Left lung (tissue), 14 donors: ENCODE measurements at places on chromosomes 3 and 15. TPM values are rescaled to one million over a fixed set of nuclear protein-coding genes. Genes with fewer than 3 reads are reported as not detected.

GRCh38 chr3:38837358-38837757 is 21.3 kb upstream of the SCN10A start:
- no peaks in the 10 kb centered on the region for H3K27me3 ChIP-seq
- H3K27ac ChIP-seq, result no peak overlapping the region
- no peaks in the 10 kb centered on the region for H3K4me1 ChIP-seq
- H3K4me3 ChIP-seq, result no peak overlapping the region

EPB42 gene
- not detected for total RNA-seq

GRCh38 chr3:178901204-178901603 is 170.4 kb downstream of the ZMAT3 start:
- no peak overlapping the region for H3K27ac ChIP-seq
- no peak overlapping the region for H3K4me3 ChIP-seq
- no peaks in the 10 kb centered on the region for H3K4me1 ChIP-seq
- H3K36me3 ChIP-seq, result no peaks in the 10 kb centered on the region
- no peaks in the 10 kb centered on the region for H3K27me3 ChIP-seq

GRCh38 chr15:91936182-91936775 is 82.8 kb downstream of the SLCO3A1 start:
- no peaks in the 10 kb centered on the region for H3K27me3 ChIP-seq
- H3K27ac ChIP-seq, result no peak overlapping the region
- H3K4me3 ChIP-seq, result no peak overlapping the region
- no peak for DNase-seq

FAM81A gene
- 1.9 TPM for total RNA-seq

GRCh38 chr3:122377975-122378374 is 5.1 kb downstream of the MIX23 start:
- DNase-seq, result no peak
- H3K36me3 ChIP-seq, result no peaks in the 10 kb centered on the region
- H3K4me1 ChIP-seq, result peaks cover 3% of the 10 kb centered on the region
- no peaks in the 10 kb centered on the region for H3K27me3 ChIP-seq
- no peak overlapping the region for H3K27ac ChIP-seq
- H3K4me3 ChIP-seq, result no peak overlapping the region

- DNase-seq, result no peak
- H3K36me3 ChIP-seq, result no peaks in the 10 kb centered on the region
- no peak overlapping the region for H3K27ac ChIP-seq
- no peaks in the 10 kb centered on the region for H3K27me3 ChIP-seq
- peaks cover 30% of the 10 kb centered on the region for H3K4me1 ChIP-seq
Measured at GRCh38 chr3:27535809-27536392, 51.7 kb upstream of the SLC4A7 start.

EPHA6 gene
- 0.26 TPM for total RNA-seq

- no peaks in the 10 kb centered on the region for H3K27me3 ChIP-seq
- no peaks in the 10 kb centered on the region for H3K36me3 ChIP-seq
- H3K4me1 ChIP-seq, result no peaks in the 10 kb centered on the region
- H3K27ac ChIP-seq, result no peak overlapping the region
- no peak for DNase-seq
- H3K4me3 ChIP-seq, result no peak overlapping the region
Measured at GRCh38 chr15:86611417-86612040, 531.9 kb downstream of the AGBL1 start.

DNA sequence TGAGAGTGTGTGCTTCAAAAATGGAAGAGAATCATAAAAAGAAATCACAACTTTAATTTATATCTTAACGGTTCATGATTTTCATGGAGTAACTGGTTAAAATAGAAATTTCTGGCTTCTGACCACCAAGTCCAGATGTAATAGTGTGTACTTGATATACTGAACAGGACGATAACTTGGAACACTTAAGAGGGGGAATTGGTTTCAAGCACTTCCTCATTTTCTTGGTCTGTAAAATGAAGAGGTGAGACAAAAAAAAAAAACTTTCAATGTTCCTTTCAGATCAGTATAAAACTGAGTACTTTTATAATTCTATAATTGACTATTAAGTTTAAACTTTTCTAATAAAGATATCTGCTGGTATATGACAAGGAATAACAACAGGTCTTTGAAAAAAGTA is 64.0 kb upstream of the TRA2B start:
- H3K36me3 ChIP-seq, result no peaks in the 10 kb centered on the region
- H3K4me3 ChIP-seq, result no peak overlapping the region
- DNase-seq, result no peak

DNA sequence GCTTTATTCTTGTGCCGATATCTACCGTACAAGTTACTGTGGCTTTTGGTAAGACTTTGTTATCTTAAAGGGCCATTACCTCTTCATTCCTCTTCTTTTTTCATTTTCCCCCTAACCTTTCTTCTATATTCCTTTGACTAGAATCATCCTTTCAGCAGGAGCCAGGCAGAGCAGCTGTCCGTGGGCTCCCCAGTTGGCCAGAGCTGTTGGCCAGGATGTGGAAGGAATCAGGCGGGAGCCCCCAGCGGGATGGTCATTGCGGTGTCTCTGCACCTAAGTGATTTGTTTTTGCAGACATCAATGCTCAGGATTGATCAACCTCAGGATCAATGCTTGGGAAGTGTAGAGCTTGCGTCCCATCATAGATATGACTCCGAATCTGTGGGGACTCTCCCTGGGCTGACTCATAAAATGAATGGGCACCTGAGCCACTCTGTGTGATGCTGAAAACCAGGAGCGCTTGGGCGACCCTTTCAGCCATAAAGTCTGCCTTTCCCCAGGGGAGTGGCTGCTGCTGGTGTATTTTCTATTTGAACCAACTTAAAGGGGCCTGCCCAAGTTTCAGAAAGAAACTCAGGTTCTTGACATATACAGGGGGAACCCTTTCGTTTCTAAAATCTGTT is 21.7 kb downstream of the APBA2 start:
- H3K27ac ChIP-seq, result no peak overlapping the region
- H3K36me3 ChIP-seq, result no peaks in the 10 kb centered on the region
- DNase-seq, result no peak
- H3K4me1 ChIP-seq, result no peaks in the 10 kb centered on the region

DNA sequence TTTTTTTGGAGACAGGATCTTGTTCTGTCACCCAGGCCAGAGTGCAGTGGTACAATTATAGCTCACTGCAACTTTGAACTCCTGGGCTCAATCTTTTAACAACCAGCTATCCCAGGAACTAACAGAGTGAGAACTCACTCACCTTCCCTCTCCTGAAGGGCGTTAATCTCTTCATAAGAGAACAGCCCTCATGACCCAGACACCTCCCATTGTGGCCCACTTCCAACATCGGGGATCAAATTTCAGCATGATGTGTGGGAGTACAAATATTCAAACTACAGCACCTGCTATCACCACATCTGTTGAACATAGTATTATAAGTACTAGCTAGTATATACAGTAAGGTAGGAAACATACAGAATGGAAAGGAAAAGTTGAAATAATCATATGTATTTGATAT is 132.5 kb downstream of the DOCK3 start:
- H3K36me3 ChIP-seq, result no peaks in the 10 kb centered on the region
- H3K4me3 ChIP-seq, result no peak overlapping the region
- peak; percentile 57 for DNase-seq
- H3K27me3 ChIP-seq, result no peaks in the 10 kb centered on the region

NTRK3 gene
- 4.1 TPM for total RNA-seq

PLA2G4D gene
- 0.08 TPM for total RNA-seq

ERICH6 gene
- total RNA-seq, result not detected

DNA sequence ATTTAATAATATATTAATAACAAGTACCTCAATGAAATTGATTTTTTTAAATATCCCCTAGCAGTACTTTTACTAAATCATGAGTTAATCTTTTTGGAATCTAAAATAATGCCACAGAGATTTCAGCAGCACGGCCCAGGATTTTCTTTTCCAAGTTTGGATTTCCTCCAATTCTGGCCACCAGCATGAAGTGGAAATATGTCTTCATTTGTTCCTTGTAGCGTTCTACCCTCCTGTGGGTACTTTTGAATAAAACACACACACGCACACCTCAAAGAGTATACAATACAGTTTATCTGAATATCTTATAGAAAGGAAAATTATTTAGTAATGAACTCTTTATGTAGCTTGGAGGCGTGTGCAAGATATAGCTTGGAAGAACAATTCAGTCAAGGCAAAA is 125.1 kb upstream of the STT3B start:
- H3K4me1 ChIP-seq, result no peaks in the 10 kb centered on the region
- H3K27ac ChIP-seq, result no peak overlapping the region
- DNase-seq, result no peak
- H3K27me3 ChIP-seq, result no peaks in the 10 kb centered on the region

DNA sequence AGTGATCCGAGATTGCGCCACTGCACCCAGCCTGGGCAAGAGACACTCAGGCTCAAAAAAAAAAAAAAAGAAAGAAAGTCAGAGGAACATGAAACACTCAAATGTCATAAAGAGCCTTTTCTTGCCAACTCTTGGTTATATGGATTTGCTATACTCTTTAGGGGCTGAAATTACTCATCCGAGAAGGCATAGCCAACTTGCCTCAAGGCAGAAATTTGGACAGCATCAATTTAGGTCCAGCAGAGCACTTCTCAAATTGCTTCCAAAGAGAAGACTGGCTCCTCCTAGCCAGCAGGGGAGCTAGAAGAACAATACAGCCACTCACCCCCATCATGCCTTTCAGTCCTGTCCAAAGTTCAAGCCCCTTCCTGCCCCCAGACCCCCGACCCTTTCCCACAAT is 43.8 kb downstream of the OSBPL10 start:
- no peak overlapping the region for H3K27ac ChIP-seq
- no peaks in the 10 kb centered on the region for H3K27me3 ChIP-seq
- no peak for DNase-seq
- no peaks in the 10 kb centered on the region for H3K36me3 ChIP-seq
- peaks cover 13% of the 10 kb centered on the region for H3K4me1 ChIP-seq

HYAL3 gene
- total RNA-seq, result 4.5 TPM

- H3K4me3 ChIP-seq, result no peak overlapping the region
- DNase-seq, result peak; percentile 28
- H3K27me3 ChIP-seq, result peaks cover 4% of the 10 kb centered on the region
- H3K4me1 ChIP-seq, result no peaks in the 10 kb centered on the region
Measured at GRCh38 chr3:170835336-170835735, 34.7 kb downstream of the RPL22L1 start.

- H3K36me3 ChIP-seq, result no peaks in the 10 kb centered on the region
- no peaks in the 10 kb centered on the region for H3K27me3 ChIP-seq
- H3K4me3 ChIP-seq, result no peak overlapping the region
Measured at GRCh38 chr15:59172289-59172901, 34.2 kb upstream of the LDHAL6B start.

GRCh38 chr15:50107591-50108408 is 11.2 kb downstream of the ATP8B4 start:
- peaks cover 60% of the 10 kb centered on the region for H3K4me1 ChIP-seq
- H3K36me3 ChIP-seq, result no peaks in the 10 kb centered on the region
- DNase-seq, result no peak
- no peaks in the 10 kb centered on the region for H3K27me3 ChIP-seq
- no peak overlapping the region for H3K4me3 ChIP-seq

DNA sequence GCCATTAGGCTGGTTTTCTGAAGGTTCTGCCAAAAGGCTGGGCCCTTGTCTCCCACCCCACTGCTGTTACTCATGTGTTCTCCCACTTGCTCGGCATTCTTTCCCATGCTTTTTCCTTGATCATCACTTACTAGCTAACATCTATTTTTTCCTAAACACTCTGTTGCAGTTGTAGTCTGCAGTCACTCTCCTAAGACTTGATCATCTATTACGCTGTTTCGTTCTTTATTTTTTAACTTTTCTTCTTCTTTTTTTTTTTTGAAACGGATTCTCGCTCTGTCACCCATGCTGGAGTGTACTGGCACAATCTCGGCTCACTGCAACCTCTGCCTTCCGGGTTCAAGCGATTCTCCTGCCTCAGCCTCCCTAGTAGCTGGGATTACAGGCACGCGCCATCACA is 176.3 kb downstream of the IGF1R start:
- DNase-seq, result no peak
- H3K27ac ChIP-seq, result no peak overlapping the region
- H3K4me1 ChIP-seq, result peaks cover 4% of the 10 kb centered on the region
- H3K36me3 ChIP-seq, result no peaks in the 10 kb centered on the region
- no peaks in the 10 kb centered on the region for H3K27me3 ChIP-seq

- no peak overlapping the region for H3K27ac ChIP-seq
- H3K27me3 ChIP-seq, result no peaks in the 10 kb centered on the region
- H3K4me3 ChIP-seq, result no peak overlapping the region
- H3K4me1 ChIP-seq, result no peaks in the 10 kb centered on the region
- no peaks in the 10 kb centered on the region for H3K36me3 ChIP-seq
Measured at GRCh38 chr15:23628612-23629233, 18.9 kb downstream of the MAGEL2 start.

HDC gene
- total RNA-seq, result 4.6 TPM

GRCh38 chr3:126261037-126261436 is 80.7 kb upstream of the ALDH1L1 start:
- DNase-seq, result peak; percentile 95
- H3K36me3 ChIP-seq, result no peaks in the 10 kb centered on the region
- no peak overlapping the region for H3K4me3 ChIP-seq
- H3K27me3 ChIP-seq, result no peaks in the 10 kb centered on the region
- no peak overlapping the region for H3K27ac ChIP-seq

GRCh38 chr15:51884517-51885236 is 55.2 kb downstream of the TMOD3 start:
- H3K4me3 ChIP-seq, result no peak overlapping the region
- H3K27me3 ChIP-seq, result no peaks in the 10 kb centered on the region
- peaks cover 19% of the 10 kb centered on the region for H3K4me1 ChIP-seq
- H3K36me3 ChIP-seq, result no peaks in the 10 kb centered on the region

DNA sequence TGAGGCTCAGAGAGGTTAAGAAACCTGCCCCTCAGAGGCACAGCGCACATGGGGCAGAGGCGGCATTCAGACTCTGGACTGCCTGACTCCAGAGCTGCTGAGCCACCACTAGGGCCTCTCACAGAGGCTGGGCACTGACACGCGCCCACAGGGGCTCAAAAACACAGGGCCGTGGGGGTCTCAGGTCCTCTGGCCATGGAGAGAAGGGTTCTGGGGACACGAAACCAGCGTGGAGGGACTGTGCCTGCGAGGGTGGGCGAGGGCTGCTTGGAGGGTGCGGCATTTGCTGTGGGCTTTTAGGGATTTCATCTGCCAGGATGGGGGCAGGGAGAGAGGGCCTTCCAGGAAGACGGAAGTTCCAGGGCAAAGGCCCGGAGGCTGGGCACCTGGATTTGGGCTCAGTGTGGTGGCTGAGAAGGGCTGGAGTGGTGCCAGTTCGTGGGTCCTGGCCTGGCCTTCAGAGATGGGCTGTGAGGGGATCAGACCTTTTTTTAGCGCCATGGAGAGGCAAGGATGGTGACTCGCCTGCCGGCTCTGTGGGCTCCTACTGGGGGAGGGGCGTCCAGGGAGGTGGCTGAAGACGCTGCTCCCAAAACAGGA is 69.6 kb downstream of the EFCAB12 start:
- H3K27me3 ChIP-seq, result no peaks in the 10 kb centered on the region
- DNase-seq, result no peak
- H3K27ac ChIP-seq, result no peak overlapping the region
- no peak overlapping the region for H3K4me3 ChIP-seq

DNA sequence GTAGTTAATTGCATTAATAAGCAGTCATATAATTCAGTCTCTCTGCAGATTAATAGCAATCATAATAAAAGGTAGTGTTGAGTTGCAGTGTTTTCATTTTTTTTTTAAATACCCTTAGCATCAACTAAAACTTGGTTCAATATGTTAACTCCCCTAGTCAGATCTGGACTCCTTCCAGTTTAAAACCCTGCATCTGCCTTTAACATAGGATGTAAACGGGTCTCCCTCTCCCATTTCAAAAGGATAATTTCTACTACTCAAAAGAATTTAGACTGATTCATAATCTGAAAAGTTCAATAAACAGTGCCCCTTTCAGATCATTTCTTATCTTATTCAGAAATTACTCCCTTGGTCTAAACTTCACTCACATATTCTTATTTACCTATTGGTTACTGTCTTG is 11.4 kb downstream of the CPOX start:
- no peak overlapping the region for H3K4me3 ChIP-seq
- H3K27me3 ChIP-seq, result no peaks in the 10 kb centered on the region
- DNase-seq, result no peak
- H3K4me1 ChIP-seq, result no peaks in the 10 kb centered on the region
- H3K27ac ChIP-seq, result no peak overlapping the region
- H3K36me3 ChIP-seq, result no peaks in the 10 kb centered on the region

WNT5A gene
- 16.8 TPM for total RNA-seq
